ENCODE measurements at places on chromosomes 2 and 18.
A peak's percentile ranks its signal among the peaks of the same experiment; 100 is the strongest.

DNA sequence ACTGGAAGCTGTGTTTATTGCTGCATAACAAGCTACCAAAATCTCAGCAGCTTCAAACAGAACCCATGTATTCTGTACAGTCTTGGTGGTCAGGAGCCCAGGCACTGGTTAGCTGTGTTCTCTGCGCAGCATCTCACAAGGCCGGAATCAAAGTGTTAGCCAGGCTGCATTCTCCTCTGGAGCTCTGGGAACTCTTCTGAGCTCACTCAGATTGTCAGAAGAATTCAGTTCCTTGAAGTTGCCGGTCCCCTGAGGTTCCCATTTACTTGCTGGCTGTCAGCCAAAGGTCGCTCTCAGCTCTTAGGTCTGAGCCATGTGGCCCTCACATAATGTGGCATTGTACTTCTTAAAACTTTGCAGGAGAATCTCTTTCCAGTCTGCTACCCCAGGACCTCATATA lies 123.6 kb upstream of the SMIM21 start:
- DNase-seq, result no peak

DNA sequence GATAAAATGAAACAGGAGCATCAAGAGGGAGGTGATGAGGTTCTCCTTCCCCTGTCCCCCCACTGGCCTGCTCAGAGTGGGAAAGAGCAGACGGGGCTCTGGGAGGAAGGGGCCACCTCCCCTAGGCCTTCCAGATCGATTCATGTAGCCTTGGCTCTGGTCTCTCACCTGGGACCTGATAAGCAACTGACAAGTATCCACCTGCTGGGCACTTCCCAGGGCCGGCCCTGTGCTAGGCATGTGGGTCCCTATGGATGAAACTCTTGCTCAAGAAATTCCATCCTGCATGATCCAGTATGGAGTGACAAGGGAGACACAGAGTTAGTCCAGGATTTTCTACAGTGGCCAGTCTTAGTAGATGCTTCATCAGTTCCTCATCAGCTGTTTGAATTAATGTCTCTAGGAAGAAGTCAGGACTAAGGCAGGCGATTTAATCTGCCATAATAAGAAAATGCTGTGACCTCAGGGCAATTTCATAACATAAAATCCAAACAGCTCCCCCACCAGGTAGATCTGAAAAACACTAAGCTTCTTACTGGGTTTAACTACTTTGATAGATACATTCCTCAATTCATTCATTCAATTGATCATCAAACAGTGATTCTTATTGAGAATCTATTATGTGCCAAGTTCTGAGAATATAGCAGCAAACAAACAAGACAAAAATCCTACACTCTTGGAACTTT lies 44.7 kb upstream of the ZFP36L2 start:
- no peak for DNase-seq

- DNase-seq, result no peak
These were observed 24.8 kb downstream of the TNS1 start for GRCh38 chr2:217977840-217978535.

- DNase-seq, result no peak
These were observed 432.0 kb upstream of the FAM98A start for GRCh38 chr2:34031097-34031496.

- DNase-seq, result no peak
These were observed 3.9 kb downstream of the TWIST2 start for GRCh38 chr2:238851761-238852160.

DNA sequence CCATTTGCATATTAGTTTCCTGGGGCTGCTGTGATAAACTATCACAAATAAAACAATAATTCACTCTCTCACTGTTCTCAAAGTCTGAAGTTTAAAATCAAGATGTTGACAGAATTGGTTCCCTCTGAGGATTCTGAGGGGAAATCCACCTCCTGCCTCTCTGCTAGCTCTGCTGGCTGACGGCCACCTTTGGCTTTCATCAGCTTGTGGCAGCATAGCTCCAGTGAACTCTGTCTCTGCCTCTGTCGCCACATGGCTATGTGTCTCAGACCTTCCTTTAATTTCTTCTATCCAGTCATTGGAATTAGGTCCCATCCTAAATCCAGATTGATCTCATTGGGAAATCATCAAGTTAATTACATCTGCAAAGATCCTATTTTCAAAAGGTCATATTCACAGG lies 38.9 kb upstream of the TRIM43 start:
- no peak for DNase-seq

GRCh38 chr18:79491081-79491551 lies 95.4 kb downstream of the NFATC1 start:
- DNase-seq, result no peak

DNA sequence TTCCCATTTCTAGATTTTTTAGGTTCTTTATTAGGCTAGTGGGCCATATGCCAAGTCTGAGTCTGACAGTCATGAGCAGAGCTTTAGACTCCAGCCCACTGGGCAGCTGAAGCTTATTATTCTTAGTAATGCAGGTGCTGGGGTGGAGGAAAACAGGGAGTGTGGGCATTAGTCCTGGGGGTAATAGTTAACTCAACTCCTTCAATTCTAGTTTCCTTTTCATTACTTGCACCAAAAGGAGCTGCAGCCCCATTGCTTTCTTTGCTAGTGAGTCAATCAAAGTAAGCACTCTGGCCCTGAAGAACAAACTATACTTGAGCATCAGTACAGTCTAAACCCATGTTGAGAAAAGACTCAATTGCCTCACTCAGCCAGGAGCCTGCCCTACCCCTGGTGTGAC lies 35.5 kb downstream of the ICOS start:
- DNase-seq, result no peak

- DNase-seq, result no peak
These were observed 127.7 kb downstream of the DYSF start for GRCh38 chr2:71581026-71581425.

DNA sequence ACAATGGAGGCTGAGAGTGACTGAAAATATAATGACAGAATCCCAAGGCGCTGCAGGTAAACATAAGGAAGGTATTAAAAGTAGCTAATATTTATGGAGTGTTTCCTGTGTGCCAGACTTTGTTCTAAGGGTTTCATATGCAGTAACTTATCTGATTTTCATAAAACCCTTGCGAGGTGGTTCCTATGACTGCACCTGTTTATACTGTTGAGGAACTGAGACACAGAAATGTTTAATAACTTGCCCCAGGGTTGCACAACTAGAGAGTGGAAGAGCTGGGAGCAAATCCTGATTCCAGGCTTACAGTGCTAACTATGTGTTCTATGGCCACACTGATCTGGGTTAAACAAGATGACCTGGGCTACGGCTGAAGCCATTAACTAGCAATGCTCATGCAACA lies 2.4 kb downstream of the SP110 start:
- no peak for DNase-seq

DNA sequence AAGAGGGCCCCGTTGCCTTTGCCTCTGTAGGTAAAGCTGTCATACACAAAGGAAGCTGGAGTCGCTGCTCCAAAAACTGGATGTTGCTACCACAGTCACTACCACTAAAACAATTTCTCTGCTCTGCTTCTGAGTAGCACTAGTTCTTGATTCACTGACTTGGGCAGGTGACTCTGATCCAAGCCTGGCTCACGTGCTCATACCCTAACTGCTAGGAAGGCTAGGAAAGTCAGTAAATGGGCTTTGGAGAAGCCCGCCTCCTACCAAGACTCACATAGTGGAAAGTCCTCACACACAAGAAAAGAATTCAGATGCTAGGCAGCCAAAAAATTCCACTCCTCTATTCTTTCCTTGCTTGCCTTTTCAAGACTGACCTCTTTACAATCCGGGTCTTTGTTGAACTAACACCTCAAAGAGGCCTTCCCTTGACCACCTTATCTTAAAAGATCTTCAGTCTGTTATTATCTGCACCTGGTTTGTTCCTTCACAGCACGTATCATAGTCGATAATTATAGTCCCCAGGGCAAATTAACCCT lies 11.4 kb upstream of the DYNC1I2 start:
- DNase-seq, result no peak

DNA sequence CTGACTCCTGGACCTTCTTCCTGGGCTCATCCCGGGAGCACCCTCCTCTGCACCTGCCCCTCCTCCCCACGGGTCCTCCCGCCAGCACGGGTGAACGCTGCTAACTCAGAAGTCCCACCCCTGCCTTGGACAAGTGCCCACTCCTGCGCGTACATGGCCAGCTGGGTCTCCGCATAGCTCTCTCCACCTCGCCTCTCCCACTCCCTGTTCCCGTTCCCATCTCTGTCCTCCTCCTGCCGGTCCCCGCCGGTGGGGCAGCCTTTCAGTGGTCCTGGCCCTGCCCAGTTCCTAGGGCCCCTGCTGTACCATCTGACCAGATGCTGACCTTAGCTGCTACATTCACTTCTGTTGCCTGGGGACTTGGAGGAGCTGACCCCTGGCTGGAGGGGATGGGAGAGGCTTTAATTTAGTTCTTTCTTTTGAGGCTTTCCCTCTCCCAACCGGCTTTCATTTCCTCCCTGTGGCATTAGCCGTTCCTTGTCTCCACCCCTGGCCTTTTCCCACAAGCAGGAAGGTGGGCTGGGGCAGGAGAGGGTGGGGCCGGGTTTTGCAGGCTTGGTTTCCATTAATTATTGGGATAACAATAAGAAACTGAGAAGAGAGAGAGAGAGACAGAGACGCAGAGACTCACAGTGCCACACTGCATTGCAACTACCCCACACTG lies 136.1 kb downstream of the SH3BP4 start:
- DNase-seq, result no peak

DNA sequence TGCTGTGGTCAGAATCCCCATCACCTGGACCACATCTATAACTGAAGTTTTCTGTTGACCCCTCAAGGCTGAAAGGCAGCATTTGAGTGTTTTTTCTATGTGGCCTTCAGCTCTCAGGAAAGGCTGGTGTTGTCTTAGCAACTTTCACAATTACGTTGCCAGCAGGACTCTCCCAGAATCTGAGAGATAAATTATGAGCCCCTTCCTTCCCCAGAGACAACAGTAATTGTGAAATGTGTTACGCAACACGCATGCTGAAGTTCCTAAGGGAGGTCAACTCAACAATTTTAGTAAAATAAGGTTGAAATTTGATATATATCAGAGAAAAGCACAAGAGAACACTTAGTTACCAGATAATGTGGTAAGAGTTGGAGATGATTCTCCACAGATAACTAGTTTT lies 216.5 kb upstream of the SLC8A1 start:
- no peak for DNase-seq

DNA sequence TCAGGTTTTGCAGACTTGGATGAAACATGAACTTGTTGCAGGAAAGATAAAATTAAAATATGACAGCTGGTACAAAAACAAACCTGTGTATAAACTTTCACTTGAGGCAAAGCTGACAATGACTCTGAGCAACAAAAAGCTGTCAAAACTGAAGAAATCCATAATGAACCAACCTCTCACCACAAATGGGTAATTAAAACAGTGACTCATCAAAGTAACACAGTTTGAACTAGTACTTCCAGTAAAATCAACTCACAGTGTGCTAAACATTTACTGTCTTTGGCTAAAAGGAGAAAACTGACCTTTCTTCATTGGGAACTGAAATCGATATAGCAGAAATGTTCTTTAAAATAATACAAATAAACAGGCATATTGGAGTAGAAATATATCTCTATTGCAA lies 209.7 kb downstream of the WDPCP start:
- no peak for DNase-seq

DNA sequence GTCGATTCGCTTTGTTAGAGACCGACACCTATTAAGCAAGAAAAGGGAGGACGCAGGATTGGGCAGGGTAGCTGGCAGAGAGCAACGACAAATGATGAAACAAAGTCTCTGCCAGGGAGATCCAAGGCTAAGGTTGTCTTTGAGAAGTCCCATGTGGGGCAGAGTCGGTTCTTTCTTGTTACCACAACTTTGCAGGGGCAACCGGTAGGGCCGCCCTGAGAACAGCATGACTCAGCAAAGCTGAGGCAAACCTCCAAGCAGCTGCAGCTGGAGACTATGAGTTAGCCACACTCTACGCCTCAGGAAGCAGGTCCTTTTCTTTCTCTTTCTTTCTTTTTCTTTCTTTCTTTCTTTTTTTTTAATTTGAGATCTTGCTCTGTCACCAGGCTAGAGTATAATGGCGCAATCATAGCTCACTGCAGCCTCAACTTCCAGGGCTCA lies 452.3 kb upstream of the ID2 start:
- DNase-seq, result peak; percentile 62

DNA sequence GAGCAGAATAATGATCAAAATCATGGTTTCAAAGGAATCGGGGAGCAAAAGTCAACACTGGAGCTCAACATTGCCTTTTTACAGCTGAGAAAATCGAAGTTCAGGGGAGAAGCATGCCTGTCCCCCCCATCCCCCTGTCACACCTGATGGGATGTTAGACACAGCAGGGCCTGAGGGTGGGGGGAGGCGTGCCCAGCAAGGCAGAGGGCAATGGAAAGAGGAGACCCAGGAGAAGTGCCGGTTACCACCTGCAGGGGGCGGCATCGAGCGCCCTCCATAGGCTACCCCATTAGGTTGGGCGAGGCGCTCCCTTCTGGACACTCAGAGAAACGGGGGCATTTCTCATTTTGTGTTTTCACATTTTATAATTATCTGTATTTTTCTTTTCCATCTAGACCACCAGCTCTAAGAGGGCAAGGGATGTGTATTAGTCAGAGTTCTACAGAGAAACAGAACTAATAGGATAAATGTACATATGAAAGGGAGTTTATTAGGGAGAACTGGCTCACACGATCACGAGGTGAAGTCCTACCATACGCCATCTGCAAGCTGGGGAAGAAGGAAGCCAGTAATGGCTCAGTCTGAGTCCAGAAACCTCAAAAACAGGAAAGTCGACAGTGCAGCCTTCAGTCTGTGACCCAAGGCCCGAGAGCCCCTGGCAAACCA lies 271.3 kb downstream of the LRATD1 start:
- DNase-seq, result peak; percentile 80

DNA sequence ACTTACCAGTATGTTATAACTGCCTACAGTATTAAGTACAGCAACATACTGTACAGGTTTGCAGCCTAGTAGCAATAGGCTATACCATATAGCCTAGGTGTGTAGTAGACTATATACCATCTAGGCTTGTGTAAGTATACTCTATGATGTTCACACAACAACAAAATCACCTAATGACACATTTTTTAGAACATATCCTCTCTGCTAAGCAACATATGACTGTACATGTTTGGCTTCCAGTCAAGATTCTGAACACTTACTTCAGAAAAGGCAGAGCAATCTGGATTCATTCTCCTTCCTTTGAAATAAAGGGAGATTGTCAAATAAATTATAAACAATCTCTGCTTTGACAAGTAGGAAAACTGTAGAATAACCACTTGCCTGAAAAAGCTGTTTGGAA lies 81.8 kb downstream of the EXOC6B start:
- DNase-seq, result no peak

Data from ACHN (cell line).